ENCODE measurements at places on chromosomes 1 and 21.

- DNase-seq: no peak
Observed at GRCh38 chr1:61403679-61404596, 321.0 kb downstream of the TM2D1 start.

GRCh38 chr1:14835725-14836124 lies 237.2 kb downstream of the KAZN start:
- DNase-seq: no peak

DNA sequence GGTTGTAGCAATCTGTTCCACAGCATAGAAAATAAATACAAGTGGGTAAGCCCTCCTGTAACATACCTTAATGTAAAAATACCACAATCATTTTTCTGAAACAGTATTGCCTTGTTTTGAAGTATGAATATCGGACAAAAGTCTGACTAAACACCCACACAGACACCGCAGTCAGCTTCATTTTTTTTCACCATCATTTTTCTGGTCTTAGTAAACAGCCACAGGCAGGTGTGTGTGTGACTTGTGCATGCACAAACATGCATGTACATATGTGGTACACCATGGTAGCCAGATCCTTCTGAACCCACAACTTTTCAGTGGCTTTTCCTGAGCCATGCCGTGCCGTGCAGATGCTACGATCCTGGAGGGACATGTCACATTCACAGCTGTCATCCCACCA lies 261.7 kb downstream of the PCP4 start:
- no peak for DNase-seq

GRCh38 chr21:38083535-38083934 lies 167.3 kb upstream of the KCNJ6 start:
- DNase-seq: no peak

GRCh38 chr1:47507881-47508701 lies 70.2 kb downstream of the FOXD2 start:
- DNase-seq: no peak

DNA sequence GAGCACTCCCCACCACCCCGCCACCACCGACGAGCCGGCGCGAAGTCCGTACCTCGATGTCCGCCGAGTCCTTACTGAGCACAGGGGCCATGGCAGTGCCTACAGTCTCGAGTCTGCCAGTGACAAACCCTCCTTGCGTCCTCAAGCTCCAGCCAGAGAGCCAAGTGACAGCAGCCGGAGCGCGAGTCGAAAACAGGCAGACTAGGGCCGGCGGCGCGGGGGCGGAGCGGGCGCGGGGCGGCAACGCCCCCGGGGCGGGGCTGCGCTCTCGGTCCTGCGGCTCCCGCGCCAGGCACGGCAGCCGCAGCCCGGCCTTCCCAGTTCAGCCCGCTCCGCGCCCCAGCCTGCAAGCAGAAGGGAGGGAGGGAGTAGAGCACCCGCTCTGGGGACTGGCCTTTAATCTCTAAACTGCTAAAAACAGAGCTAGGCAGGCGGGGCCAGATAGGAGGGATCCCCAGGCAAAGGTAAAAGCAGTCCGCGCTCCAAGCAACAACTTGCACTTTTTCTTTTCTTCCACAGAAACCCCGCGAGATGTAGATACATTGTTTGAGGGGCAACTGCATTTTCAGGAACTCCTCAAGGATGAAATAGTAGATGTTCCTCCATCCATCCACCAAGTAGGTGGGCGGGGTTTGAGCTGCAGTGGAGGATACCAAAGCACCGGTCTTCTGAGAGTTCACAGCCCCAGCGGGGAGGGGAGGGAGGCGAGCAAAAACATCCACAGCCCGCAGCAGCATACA lies at the start of gene DPYD:
Gene DPYD (minus strand): TSS at position 203 of the 740 bp plus-strand sequence. CDS start 112 bp downstream, at position 91.
- DNase-seq: peak; percentile 75

DNA sequence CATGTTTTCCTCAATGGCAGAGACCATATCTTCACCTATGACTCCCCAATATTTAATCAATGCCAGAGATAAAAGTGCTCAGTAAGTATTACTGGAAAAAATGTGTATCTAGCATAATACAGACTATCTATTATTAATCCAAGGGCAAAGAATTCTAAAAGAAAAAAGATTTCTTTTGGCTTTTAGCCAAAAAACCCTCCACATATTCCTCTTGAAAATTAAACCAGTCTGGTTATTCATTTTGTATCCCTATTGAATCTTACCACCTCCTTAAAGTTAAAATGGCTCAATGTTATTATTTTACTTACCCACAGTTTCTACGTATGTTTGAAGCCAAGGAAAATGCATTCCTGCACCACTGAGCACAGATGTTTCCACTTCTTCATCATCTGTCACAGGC lies 1.6 kb downstream of the TAF1A start:
- no peak for DNase-seq

DNA sequence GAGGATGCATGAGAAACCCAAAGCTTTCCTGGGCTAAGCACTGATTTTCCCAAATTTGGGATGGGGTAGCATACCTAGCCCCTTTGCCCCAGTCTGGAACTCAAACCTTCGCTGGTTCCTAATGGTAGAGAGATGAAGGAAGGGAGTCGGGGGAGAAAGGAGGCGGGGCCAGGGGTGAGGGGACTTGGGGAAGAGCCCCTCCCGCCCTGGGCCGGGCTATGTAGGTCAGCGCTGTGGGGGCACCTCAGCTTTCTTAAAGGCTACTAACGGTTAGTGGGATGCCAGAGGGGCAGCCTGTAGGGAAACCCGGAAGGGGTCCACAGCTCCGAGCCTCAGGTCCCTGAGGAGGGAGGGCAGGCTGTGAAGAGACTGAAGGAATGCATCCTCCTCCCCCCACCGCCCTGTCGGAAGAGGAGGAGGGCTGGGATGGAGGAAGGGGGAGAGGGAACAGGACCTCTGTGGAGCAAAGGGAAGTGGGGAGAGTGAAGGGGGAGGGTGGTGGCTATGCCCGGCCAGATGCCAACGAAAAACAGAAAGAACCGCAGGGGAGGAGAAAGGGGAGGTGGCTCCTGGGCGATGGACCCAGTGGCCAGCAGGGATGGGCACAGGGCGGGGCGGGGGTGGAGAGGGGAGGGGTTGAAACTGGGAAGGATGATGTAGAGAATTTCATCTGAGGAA lies 1.3 kb downstream of the CADM3 start:
- no peak for DNase-seq

DNA sequence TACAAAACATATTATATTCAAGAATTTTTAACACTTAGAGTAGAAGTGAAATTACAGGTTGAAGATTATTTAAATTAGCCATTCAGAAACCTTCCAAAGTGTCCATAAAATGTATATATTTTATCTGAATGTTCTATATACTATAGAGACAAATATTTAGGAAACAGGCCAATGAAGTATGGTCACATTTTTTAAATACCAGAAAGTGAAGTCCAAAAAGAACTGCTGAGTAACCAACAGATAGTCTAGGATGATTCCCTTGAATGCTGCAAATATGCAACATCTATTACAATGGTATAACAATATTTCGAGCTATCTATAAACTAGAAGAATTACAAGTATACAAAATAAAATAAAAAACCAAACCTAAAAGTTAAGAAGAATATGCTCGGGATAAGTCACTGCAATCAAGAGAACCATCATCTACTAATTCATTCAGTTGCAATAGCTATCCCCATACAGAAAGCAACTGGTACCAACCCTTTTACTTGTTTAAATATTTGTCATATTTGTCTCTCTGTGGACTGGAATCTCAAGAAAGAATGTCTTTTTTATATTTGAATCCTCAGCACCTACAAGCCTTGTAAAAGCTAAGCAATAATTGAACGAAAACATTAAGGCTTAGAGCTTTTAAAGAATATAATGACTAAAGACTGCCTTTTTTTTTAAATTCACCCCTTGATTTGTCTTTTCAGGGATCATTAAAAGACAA lies 8.1 kb downstream of the ODF2L start:
- no peak for DNase-seq

DNA sequence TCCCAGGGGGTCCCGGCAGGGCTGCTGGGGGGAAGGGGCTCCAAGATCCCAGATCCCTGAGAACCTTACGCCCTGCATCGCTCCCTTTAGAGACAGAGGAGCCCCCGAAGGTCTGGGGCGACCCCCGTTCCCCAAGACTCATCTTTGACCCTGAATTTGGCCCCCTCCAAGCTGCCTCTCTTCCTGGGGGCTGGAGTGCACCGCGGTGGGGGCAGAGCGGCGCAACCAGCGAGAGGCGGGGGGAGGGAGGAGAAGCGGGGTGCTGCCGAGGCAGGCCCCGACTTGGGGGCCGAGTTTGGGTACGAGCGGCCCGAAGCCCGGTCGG lies 5.4 kb upstream of the PLEKHG5 start:
- DNase-seq: no peak

GRCh38 chr1:92975551-92976232 lies 14.4 kb upstream of the DIPK1A start:
- DNase-seq: no peak

GRCh38 chr1:44043176-44044070 lies 12.2 kb upstream of the SLC6A9 start:
- no peak for DNase-seq

GRCh38 chr1:64092851-64093371 lies 110.5 kb upstream of the UBE2U start:
- DNase-seq: no peak

GRCh38 chr1:49226758-49227157 lies 450.1 kb upstream of the BEND5 start:
- DNase-seq: no peak

DNA sequence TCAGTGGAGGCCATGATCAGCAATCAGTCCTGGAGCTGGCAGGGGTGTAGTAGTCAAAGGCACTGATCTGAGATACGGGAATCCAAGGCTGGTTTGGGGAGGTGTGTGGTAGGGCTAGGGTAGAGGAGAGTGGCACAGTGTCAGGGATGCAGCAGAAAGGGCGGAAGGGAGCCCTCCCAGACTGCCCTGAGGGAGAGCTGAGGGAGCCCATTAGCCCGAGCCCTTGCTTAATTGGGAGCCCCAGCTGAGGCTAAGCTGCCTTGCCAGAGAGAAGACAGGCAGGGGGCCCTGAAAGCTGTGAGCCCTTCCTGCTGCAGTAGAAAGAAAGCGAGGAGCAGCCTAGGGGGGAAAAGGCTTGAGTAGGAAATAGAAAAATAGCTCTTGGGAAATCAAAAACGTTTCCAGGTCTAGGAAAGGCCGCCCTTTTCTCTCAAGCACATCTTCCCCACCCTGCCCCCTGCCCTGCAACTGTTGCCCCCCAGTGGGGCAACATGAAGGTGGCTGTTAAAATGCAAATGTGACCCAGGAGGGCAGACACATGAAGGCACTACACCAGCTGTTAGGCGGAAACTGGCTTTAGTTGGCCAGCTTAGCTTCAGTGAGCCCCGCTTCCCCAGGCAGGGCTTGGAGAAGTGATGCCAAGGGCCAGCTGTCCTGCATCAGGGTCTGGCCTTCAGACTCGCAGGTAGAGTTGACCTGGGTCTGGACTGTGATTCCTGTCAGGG lies 106.2 kb downstream of the UCK2 start:
- DNase-seq: no peak

DNA sequence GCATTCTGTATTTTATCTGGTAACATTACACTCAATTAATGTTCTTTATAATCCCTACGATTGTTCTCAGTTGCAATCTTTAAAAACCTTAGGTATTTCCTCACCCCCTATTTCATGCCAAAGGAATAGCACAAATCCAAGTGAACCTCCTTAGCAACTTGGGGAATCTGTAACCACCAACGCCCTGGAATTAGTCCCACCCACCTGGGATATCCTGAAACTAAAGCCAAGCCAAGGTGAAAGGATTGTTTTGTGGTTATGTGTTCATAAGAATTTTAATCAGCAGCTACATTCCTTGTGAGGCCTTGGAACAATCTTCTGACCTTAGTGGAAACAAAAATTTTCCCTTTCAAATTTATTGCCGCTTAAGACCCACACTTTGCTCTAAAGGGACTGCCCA lies 908.7 kb downstream of the TTLL7 start:
- DNase-seq: no peak

DNA sequence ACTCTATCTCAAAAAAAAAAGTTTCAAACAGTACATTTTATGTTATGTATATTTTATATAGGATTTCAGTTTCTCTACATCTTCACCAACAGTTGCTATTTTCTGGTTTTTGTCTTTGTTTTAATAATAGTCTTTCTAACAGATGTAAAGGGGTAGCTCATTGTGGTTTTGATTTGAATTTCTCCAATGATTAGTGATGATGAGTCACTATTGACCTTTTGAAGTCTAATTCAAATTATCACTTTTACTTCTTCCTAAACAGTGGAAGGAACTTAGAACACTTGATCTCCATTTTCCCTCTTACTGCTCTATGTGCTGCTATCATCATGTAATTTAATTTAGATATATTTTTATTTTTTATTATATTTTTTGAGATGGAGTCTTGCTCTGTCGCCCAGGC lies 31.7 kb upstream of the SHCBP1L start:
- DNase-seq: no peak

- no peak for DNase-seq
Observed at GRCh38 chr21:38999161-38999560, 184.1 kb downstream of the PSMG1 start.

- DNase-seq: no peak
Observed at GRCh38 chr1:58964880-58965279, 181.0 kb upstream of the JUN start.

All from T-helper 9 cell (primary cell).